Adrenal gland (tissue), 19 donors: ENCODE measurements at places on chromosomes 2 and 18. TPM values are rescaled to one million over a fixed set of nuclear protein-coding genes. Genes with fewer than 3 reads are reported as not detected.

GRCh38 chr18:58496231-58496630, 132.7 kb downstream of the ALPK2 start:
- no peak for DNase-seq

The DAW1 gene
- not detected for polyA plus RNA-seq

DNA sequence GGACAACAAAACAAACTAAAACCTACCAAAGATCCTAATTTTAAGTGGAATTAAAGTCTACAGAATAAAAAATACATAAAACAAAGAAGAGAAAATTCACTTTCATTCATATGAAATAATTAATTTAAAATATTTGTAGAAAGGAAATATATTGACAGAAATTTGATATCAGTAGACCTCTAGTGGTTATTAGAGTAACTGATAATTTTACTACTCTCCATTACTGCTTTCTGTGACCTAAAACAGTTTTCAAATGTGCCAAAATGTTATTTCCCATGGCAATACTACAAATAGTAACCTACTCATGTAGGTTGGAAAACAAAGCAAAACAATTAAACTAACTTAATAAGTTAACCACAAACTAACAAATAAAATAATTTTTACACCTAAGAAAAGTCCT, 147.1 kb downstream of the NOL4 start:
- DNase-seq, result no peak

GRCh38 chr2:42897358-42897757, 105.0 kb upstream of the HAAO start:
- DNase-seq, result no peak

GRCh38 chr2:236159778-236160170, 8.4 kb downstream of the GBX2 start:
- DNase-seq, result no peak

GRCh38 chr2:224143526-224143925, 104.4 kb upstream of the SERPINE2 start:
- no peak for DNase-seq

- DNase-seq, result no peak
Measured at GRCh38 chr2:85549826-85550225, 10.9 kb downstream of the MAT2A start.

DNA sequence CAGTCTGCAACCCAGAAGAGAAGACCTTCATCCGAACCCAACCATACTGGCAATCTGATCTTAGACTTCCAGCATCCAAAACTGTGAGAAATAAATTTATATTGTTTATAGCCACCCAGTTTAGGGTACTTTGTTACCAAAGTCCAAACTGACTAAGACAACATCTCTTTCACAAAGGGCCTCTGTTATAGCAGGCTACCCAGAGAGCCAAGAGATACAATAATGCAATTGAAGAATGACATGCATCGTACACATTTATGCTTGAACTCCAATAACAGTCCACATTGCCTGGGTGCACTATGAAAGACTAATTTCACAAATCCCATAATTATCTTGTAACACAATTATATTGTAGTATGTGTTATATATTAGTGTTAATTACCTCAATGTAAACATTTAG, 39.1 kb upstream of the ANKRD44 start:
- DNase-seq, result no peak

GRCh38 chr2:3282056-3282998, 95.3 kb downstream of the EIPR1 start:
- DNase-seq, result peak; percentile 89

The VWA3B gene
- 0.07 TPM for polyA plus RNA-seq

DNA sequence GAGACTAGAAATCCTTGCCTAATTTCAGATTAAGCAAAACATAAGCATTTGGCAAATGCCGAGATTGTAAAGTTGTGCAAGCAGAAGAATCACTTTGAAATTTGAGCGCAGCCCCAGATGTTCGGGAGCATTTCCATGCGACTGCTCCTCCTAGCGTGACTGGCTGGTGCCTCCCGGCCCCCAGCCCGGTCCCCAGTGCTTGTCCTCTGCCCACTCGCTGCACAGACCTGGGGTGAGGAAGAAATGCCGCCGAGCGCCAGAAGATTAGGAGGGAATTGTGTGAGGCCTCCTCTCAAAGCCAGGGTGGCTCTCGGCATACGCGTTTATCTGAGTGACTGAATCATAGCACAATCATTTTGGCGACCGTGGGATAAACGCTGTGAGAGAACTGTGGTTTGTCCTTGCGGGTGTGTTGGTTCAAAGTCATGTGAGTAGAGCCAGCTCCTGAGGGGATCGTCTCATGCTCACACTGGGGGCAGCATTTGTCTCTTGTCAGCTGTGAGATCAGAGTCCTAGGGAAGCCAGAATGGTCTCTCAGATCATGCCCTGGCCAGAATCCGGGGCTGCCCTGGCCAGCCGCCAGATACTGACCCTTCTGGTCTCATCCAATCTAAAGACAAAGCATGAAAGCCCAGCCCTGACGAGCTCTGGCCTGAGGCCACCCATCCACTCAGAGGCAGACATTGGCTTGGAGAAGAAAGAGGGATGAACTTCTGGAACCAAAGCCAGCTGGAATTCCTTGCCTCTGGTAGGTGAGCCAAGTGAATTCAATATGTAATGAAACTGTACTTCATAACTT, 189.3 kb downstream of the SH3RF3 start:
- DNase-seq, result peak; percentile 80

GRCh38 chr2:207869784-207870778, 100.4 kb upstream of the FZD5 start:
- peak; percentile 62 for DNase-seq

GRCh38 chr2:211174021-211174420, 617.6 kb downstream of the CPS1 start:
- no peak for DNase-seq

DNA sequence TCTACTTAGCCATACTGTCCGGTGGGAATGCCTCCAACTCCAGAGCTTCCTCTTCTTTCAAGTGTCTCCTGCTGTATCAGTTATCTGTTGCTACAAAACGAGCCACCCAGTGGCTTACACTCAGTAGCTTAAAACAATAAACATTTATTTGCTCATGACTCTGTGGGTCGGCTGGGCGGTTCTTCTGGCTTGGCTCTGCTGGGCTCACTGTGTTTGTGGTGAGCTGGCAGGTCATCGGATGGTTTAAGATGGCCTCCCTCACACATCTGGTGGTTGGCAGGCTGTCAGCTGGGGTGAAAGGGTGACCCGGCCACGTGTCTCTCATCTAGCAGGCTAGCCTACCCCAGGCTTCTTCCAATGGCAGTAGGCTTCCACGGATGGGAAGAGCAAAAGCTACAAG, 122.4 kb upstream of the SLC1A4 start:
- peak; percentile 74 for DNase-seq

The LOXHD1 gene
- 0.13 TPM for polyA plus RNA-seq

DNA sequence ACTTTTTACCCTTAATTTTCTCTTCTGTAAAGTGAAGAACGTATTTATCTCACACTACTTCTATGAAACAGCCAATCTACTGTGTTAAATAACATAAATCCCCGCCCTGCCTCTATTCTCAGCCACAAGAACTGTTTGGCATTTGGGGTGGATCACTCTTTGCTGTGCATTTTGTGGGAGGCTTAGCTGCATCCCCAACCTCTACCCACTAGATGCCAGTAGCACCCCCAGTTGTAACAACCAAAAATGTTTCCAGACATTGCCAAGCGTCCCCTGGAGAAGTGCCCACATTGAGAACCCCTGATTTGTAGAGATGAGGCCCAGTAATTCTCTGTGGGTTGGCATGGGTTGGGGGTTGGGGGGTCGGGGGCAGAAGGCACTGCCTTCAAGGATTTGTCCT, 94.7 kb upstream of the BOD1L2 start:
- no peak for DNase-seq

DNA sequence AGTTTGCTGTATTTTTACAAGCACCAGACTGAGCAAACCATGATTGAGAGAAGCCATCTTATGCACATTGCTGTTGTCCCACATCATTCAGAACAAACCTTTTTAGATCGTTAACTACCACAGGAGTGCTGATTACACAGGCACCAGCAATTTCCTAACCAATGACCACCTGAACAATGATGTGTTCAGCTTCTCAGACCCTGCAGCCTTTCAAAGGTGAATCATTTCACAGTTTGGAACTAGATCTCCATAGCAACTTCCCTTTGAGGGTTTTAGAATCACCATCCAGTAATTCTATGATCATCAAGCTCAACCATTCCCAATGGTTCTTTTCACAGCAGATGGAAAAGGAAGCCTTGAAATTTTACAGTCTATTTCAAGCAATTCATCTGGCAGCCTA, 71.4 kb downstream of the OLA1 start:
- no peak for DNase-seq

- DNase-seq, result no peak
Measured at GRCh38 chr2:239387811-239388210, 13.0 kb downstream of the HDAC4 start.

- DNase-seq, result no peak
Measured at GRCh38 chr18:23721696-23722480, 32.6 kb downstream of the LAMA3 start.

The RTTN gene
- 7.1 TPM for polyA plus RNA-seq

The SGO2 gene
- 0.88 TPM for polyA plus RNA-seq

The SLC23A3 gene
- 0.11 TPM for polyA plus RNA-seq

The OTOS gene
- not detected for polyA plus RNA-seq

The ERFE gene
- polyA plus RNA-seq, result not detected

GRCh38 chr2:155643056-155643775, 689.3 kb downstream of the NR4A2 start:
- DNase-seq, result no peak

DNA sequence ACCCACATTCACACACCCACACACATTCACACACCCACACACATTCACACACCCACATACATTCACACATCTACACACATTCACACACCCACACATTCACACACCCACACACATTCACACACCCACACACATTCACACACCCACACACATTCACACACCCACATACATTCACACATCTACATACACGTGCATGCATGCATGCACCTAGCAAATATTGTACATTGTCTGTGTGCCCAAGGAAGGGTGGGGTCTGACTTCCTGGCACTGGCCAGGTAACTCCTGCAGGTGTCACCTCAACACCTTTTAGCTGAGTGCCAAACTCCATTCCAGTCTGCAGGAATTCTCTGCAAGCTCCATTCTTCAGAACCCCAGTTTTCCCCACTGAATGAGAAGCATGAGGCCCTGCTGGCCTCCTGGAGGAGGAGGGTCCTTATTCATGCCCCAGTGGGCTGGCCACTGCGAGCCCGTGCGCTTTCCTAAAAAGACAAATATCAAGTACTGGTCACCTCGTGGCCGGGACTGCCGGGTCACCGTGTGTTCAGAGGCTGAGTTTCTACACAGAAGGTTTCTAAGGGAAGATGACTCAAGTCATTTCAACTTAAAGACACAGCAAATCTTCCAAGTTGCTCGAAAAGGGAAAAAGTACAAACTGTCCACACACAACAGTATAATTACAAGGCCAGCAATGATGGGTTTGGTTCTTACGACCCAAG, 131.5 kb downstream of the HDAC4 start:
- DNase-seq, result no peak

The CCT7 gene
- 424 TPM for polyA plus RNA-seq

The RESP18 gene
- not detected for polyA plus RNA-seq

GRCh38 chr2:167869200-167869599, 378.2 kb downstream of the STK39 start:
- no peak for DNase-seq

DNA sequence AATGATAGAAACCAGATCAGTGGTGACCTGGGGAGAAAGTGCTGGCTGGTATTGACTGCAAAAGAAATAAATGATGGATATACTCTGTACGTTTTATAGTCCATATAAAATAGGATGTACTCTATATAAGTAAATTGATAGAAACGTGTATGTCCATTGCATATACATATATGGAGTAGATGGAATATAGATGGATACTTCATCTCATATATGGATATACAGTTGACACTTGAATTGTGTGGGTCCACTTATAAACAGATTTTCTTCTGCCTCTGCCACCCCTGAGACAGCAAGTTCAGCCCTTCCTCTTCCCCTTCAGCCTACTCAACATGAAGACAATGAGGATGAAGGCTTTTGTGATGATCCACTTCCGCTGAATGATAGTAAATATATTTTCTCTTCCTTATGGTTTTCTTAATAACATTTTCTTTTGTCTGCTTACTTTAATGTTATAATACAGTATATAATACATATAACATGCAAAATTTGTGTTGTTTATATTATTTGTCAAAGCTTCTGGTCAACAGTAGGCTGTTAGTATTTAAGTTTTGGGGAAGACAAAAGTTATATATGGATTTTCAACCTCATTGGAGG, 76.1 kb upstream of the MYCN start:
- no peak for DNase-seq

DNA sequence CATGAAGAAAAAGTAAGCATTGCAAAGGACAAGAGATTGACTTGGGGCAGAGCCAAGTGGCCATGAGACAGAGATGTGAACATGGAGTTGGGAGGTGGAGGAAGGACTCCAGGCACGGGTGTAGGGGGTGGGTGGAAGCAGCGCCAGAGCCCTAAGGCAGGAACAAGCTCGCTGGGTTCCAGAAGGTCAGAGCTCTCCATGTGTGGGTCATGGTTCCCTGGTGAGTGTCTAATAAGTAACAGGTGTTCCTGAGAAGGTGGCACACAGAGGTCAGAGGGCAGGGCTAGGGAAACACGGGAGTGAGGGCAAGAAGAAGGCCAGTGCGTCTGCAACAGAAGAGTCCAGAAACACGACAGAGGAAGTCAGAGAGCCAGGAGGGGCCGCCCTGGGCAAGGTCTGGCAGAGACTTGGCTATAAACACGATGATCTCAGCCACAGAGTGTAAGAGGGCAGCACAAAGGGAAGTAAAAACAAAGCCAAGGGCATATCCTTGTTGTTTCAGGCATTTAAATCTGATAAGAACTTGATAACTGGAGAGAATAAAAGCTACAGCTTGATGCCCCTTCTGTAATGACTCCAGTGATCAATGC, 260.8 kb downstream of the TGIF1 start:
- DNase-seq, result peak; percentile 79

- no peak for DNase-seq
Measured at GRCh38 chr2:75390169-75390568, 170.6 kb downstream of the EVA1A start.

GRCh38 chr2:241291153-241291552, 24.3 kb downstream of the HDLBP start:
- DNase-seq, result no peak

GRCh38 chr2:98825858-98826257, 94.9 kb upstream of the MGAT4A start:
- DNase-seq, result no peak

DNA sequence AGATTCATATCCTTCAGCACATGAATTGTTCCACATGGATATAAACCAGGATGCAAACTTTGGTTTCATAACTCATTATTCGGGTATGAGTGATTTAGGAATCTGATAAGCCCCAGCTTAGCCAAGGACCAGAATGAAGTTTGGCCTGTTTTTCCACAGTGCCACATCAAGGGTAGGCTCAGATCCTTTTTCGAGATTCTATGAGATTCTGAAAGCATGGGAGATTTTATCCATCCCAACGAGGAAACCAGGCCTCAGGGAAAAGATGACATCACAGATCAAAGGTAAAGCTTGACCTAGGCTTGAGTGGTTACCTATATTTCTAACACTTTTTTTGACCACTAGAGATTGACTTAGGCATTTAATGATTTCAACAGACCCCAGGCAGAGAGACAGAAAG, 590.8 kb upstream of the PKDCC start:
- DNase-seq, result no peak

The SERPINB13 gene
- polyA plus RNA-seq, result not detected

- no peak for DNase-seq
Measured at GRCh38 chr2:227908266-227909054, 37.0 kb downstream of the DAW1 start.

- no peak for DNase-seq
Measured at GRCh38 chr2:46470114-46470628, 9.2 kb upstream of the TMEM247 start.

The PTPN4 gene
- 18.9 TPM for polyA plus RNA-seq

GRCh38 chr2:119416299-119416923, 15.2 kb upstream of the TMEM37 start:
- no peak for DNase-seq

The SPC25 gene
- polyA plus RNA-seq, result 0.71 TPM

- DNase-seq, result no peak
Measured at GRCh38 chr2:180722551-180723239, 257.7 kb upstream of the UBE2E3 start.

The UGT1A8 gene
- polyA plus RNA-seq, result 0.05 TPM
